ENCODE measurements at places on chromosomes 13 and 19.
A peak's percentile ranks its signal among the peaks of the same experiment; 100 is the strongest.

GRCh38 chr19:10219678-10220077 lies 11.5 kb downstream of the S1PR2 start:
- DNase-seq = peak; percentile 29

DNA sequence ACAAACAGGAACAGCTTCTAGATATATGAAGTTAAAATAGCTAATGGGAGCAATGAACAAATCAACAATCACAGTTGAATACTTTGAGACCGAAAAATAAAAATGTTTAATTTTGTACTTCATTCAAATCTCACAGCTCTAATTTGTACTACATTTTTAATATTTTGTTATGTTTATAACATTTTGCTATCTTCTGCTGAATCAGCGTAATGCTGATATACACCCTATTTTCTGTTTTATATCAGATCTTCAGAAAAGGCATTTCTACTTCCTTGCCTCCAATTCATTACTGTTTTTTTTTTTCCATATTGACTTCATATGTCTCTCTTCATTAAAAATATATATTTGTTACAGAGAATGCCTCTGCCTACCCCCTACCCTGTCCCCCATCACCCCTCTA lies 27.9 kb upstream of the GPR183 start:
- no peak for DNase-seq

DNA sequence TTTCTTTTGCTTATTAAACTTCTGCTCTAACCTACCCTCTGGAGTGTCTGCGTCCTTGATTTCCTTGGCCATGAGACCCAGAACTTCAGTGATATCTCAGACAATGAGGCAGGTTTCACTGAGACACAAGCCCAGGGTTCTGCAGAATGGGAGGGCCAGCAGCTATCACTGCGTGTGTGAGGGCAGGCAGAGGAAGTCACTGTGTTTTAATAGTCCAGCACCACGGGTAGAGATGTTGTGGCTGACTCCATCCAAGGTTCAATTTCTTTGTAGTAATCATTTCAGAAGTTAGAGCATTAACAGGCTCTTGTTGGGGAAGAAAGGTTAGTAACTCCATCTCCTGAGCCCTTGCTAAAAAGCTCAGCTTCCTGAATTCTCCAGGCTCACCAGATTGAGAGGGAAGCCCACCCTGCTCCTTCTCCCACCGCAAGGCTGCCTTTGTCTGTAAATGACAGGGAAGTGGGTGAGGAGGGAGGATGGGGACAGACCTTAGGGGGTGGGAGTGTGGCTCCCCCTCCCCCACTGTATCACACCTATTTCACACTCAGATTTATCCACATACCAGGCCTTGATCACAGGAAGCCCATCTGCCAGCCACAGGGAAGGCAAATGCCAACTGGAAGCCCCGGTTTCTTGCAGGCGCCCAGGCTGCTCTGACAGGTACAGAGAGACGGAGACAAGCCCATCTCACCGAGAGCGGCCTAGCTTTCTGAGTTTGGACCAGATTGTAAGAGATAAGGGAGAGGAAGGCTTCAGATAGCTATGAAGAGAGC lies 2.1 kb downstream of the C19orf12 start:
- peak; percentile 23 for DNase-seq

- DNase-seq = no peak
Observed at GRCh38 chr19:47406711-47407416, 12.5 kb downstream of the MEIS3 start.

DNA sequence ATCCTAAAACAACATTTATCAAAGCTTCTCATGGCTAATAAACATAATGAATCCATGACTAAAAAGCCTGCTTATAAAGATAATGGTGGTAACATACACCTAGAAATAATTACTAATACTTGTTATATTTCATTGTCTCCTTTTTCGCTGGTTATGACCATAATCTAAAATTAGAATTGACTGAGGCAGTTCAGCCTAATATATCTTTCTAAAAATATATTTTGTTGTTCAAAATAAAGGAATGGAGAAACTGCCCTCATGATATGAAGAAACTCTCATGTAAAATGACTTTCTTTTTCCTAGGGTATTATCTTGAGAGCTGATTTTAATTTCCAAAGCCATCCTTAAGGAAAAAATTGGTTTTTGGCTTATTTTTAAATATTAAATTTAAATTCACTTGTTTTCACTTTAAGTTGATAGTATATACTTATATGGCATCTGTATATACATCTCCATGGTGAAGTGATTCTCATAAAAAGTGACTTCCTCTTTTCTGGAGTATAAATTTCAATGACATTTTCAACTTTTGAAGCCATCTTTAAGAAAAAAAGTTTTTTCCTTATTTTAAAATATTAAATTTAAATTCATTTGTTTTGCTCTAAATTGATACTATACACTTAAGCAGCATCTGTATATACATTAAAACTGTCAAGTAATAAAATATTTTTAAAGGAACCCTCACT lies 204.6 kb downstream of the VWA8 start:
- no peak for DNase-seq

DNA sequence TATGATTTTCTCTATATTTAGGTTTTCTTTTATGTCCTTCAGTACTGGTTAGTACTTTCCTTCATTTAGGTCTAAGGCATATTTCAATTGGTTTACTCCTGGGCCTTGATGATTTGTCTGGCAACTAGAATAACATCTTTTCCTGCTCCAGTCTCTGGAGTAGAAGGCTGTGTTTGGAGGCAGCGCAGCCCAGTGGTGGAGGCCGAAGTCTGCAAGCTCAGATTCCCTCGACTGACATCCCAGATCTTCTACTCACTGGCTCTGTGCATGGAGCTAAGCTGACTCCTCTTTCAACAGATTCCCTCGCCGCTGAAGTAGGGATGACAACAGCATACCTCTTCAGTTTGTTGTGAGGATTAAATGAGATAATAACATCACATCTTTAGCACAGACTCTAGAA lies 141.0 kb downstream of the RAP2A start:
- peak; percentile 3 for DNase-seq

DNA sequence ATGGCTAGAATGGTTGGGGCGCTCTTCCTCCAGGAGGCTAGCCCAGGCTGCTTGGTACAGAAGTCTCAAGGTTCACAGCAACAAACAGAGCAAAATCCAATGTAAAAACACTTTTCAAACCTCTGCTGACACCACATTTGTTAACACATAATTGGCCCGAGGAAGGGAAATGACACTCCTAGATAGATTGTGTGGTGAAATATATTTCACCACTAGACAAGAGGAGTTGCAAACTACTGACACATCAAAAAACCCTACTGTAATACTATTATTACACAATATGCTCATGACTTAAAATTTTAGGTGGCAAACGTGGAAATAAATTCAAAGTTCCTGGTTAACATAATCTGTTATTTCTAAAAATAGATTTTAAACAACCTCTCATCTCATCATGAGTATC lies 643.6 kb downstream of the PCDH9 start:
- DNase-seq = no peak

DNA sequence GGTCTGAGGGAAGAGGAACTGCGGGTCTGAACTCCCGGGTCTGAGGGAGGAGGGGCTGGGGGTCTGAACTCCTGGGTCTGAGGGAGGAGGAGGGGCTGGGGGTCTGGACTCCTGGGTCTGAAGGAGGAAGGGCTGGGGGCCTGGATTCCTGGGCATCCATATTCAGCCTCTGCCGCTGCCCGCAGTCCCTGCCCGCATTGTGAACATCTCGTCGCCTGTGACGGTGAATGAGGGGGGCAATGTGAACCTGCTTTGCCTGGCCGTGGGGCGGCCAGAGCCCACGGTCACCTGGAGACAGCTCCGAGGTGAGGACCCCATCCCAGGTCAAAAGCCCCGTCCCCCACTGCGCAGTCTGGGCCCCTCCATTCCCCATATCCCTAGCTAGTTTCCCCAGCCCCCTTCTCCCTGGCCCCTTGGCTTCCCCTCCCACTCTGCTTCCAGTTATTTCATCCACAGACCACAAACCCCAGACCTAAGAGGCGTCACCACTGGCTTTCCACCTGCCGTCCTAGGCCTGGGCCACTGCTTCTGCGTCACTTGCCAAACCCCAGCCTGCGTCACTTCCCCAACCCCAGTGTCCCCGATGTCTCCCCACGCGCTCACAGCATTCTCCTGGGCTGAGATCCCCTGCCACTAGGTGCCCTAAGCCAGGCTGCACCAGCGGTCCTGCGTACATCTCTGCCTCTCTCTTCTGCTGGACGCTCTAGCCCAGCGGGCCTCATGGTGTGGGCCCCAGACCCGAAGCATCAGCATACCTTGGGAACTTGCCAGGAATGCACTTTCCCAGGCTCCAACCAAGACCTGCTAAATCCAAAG lies 13.9 kb downstream of the IGLON5 start:
- DNase-seq = no peak

- no peak for DNase-seq
Observed at GRCh38 chr13:101291206-101291605, 125.1 kb downstream of the NALCN start.

DNA sequence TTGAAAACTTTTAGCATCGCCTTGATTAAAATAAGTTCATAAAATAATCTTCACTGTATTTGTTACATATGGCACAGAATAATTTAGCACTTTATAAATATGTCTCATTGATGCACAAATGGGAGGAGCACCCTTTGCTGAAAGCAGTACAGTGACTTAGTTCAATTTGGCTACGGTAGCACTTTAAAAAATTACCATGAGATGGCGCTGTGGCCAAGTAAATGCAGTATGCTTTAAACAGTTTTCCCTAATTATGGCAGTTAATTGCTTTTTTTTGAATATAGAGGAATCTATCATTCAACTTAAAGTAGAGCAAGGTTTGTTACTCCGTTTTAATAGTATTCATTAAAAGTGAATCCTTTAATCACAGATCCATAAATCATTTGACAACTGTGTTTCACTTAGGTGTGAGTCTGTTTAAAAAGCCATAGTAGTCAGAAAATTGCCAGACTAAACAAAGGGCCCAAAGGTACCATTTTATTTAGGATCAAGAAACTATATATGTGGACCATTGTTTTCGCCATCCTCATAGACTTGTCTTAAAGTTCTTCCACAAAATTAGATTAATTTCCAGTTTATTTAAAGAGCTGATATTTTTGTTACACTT lies 34.7 kb upstream of the ESD start:
- peak; percentile 6 for DNase-seq

DNA sequence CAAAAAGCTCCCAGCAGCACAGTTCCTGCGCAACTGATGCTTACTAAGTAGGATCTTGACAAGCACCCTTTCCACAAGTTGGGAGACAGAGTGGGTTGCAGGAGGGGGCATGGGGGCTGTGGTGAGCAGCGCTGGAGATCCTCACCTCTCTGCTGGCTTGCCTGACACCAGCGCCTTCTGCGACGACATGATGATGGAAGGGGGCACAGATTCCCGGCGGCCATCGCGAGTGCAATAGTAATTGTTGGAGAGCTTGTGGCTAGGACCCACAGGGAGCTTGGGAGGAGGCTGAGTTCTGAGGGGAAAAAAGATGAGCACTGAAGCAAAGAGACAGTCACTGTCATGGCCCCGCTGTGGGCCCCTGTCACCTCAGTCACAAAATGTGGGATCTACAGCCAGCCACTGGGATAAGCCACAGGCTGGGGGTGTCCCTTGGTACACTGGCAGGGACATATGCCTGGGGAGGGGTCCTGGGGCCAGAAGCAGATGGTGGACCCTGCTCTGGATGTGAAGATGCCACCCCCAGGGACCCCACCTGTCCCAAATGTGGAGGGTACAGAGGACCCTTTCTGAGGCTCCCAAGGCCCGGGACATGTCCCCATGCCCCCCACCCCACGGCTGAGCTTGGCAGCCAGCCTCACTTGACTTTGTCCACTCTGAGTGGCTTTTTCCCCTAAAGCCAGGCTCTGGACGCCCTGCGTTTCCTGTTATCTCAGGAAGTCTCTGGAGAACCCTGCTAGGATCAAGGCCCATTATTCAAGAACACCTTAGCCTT lies 4.6 kb downstream of the NDUFA7 start:
- no peak for DNase-seq

DNA sequence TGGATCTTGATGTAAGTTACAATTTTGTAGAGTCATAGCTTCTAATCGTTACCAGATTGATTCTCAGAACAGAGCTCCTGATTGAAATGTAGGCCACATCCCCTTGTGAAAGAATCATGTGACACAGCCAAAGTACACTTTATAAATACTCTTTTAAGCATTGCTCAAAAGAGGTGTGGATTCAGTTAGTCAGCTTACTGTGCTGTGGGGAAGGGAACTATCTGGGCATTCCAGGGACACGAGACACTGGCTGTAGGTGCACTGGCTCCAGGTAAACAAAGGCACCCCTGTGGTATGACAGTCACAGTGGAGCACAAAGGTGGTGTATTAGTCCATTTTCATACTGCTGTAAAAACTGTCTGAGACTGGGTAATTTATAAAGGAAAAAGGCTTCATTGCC lies 222.8 kb downstream of the LIG4 start:
- no peak for DNase-seq

DNA sequence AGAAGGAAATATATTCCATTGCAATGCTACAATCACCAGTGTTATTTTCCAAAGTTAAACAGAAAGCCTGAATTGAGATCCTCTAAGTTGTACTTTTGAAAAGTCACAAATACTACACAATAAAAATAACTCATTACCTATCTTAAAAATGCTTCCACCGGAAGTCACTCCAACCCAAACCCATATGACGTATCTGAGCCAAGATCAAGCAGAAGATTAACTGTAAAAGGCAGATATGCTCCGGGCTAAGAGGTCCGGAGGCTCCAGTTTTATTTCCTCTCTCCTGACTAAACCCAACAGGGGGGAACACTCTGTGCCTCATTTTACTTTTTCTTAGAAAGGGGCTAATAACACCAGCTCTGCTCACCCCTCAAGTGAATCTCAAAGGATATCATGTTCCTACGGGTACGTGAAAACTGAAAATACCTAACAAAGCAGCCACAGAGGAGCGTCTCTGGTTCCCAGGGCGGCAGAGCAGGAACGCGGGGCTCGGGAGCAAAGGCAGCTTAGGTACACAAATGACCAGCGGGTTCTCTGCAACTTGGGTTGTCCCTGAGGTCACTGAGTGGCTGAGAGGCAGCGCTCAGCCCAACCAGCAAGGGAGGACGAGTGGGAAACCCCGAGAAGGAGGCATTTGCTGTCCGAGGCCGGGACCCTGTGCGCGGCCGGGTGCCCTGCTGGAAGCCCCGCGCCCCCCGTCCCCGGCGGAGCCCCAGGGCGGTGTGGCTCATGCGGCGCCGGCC lies 750 bp downstream of the RAB20 start:
- peak; percentile 24 for DNase-seq

GRCh38 chr19:12485052-12485416 lies 418 bp upstream of the ZNF709 start:
- no peak for DNase-seq

GRCh38 chr13:76160961-76161925 lies 525.1 kb downstream of the LMO7 start:
- DNase-seq = no peak

GRCh38 chr13:50425772-50426171 lies 410.5 kb downstream of the KCNRG start:
- DNase-seq = no peak

DNA sequence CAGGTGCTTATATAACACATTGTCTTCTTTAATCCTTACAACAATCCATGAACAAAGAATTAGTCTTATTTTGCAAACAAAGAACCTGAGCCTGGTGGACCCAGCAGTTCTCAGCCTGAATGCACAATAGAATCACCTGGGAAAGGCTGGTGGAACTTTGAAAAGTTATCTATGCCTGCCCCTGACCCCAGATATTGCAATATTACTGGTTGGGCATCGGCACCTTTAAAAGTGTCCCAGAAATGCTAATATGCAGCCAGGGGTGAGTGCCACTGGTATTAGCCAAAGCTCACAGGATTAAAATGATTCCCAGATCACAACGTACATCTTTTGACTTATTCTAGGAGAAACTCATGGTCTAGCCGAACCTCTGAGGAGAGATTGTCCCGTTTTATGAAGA lies 268.8 kb downstream of the KLF5 start:
- no peak for DNase-seq

GRCh38 chr13:44365008-44365407 lies 8.6 kb upstream of the SERP2 start:
- no peak for DNase-seq

Data from activated naive CD8-positive, alpha-beta T cell treated with anti-CD3 and anti-CD28 coated beads for 36 hours (primary cell).